Large intestine (tissue), 12 donors: ENCODE measurements at places on chromosomes 7 and 10.

- no peak for DNase-seq
Observed at GRCh38 chr10:71295641-71296040, 23.4 kb upstream of the SLC29A3 start.

DNA sequence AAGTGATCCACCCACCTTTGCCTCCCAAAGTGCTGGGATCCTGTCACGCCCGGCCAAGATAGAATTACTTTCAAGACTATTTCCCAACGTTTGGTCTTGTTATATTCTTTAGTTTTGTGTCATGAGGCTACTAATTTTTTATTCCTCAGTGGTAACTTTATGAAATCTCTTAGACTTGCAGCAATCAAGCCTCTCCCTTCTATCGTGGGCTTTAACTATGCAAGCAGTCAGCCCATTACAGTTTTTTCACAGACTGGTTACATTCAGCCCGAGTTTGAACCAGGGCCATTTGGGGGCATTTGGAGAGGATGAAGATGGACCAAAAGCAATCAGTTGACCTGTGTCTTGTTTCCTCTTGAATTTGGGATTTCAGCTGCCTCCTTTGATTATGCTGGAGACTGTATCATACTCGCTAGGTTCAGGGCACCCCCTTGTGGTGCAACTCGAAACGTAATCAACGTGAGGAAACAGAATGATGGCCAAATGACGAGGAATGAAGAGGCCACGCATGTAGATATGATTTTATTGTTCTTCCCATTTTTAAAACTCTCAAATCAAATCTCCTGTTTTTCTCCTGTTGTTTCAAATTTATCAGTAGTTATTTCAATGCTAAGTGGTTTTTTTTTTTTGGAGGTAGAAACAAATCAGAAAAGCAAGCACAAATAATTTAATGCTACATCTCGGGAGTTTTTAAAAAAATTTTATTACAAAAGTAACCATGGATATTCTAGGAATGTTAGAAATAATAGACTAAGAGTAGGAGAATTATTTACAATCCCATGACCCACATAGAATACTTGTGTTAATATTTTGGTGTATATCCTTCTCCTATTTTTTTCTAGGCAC lies 151.6 kb downstream of the KIAA1217 start:
- DNase-seq: peak; percentile 45

- no peak for DNase-seq
Observed at GRCh38 chr10:119438717-119439116, 103.8 kb downstream of the RGS10 start.

GRCh38 chr10:118340486-118340885 lies 1.6 kb downstream of the FAM204A start:
- no peak for DNase-seq

GRCh38 chr7:151851782-151852181 lies 25.1 kb downstream of the PRKAG2 start:
- DNase-seq: no peak

DNA sequence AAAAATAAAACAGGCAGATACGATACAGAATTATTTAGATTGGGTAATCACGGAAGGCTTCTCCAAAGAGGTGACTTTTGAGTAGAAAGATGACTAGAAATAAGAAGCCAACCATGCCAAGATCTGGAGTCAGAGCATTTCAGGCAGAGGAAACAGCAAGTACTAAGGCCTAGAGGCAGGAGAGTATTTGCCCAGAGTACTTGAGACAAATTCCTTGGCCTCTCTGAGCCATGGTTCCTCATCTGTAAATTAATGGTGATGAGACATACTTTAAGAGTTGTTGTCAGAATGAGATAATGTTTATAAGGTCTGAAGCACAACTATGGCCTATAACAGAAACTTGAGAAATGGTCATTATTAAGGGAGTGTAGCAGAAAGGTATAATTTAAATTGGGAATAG lies 15.8 kb upstream of the GPR37 start:
- DNase-seq: no peak

GRCh38 chr7:92246360-92247101 lies 757 bp downstream of the ANKIB1 start:
- DNase-seq: peak; percentile 11

GRCh38 chr10:60246382-60246781 lies 143.3 kb downstream of the ANK3 start:
- DNase-seq: no peak

- DNase-seq: no peak
Observed at GRCh38 chr10:110211465-110211843, 4.0 kb downstream of the MXI1 start.

DNA sequence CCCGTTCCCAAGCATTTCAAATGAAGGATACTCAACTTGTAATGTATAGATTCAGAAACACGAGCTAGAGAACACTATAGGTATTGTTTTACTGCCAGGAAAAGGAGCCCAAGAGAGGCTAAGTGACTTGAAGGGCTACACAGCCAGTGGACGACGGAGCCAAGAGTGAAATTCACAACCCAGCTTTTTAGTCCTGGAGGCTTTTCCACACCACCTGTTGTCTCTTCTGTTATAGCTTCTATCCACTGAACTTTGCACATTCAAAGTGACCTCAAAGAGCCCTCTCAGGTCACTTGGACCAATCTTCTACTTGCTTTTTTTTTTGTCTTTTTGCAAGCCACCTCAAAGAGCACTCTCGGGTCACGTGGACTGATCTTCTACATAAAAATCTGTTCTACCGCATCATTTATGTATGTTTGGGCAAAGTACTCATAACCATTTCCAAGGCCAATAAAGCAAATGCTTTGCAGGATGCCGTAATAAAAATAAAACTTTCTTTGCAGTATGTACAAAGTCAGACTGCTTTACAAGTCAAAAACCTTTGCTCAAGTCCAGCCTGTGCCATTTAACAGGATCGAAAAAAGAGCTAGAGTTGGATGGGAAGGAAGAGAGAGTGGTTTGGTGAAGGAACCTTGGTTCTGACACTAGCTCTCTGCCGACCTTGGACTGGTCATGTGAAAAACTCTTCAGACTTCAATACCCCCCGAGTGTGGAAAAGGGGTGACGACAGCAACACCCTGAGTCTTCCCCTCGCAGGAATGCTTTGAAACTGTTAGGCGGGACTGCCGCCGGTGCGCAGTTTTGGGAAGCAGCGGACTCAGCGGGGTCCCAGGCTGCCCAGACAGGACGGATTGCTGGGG lies 821 bp downstream of the SLC35B4 start:
- no peak for DNase-seq

- DNase-seq: no peak
Observed at GRCh38 chr7:11319491-11320274, 346.0 kb downstream of the PHF14 start.

DNA sequence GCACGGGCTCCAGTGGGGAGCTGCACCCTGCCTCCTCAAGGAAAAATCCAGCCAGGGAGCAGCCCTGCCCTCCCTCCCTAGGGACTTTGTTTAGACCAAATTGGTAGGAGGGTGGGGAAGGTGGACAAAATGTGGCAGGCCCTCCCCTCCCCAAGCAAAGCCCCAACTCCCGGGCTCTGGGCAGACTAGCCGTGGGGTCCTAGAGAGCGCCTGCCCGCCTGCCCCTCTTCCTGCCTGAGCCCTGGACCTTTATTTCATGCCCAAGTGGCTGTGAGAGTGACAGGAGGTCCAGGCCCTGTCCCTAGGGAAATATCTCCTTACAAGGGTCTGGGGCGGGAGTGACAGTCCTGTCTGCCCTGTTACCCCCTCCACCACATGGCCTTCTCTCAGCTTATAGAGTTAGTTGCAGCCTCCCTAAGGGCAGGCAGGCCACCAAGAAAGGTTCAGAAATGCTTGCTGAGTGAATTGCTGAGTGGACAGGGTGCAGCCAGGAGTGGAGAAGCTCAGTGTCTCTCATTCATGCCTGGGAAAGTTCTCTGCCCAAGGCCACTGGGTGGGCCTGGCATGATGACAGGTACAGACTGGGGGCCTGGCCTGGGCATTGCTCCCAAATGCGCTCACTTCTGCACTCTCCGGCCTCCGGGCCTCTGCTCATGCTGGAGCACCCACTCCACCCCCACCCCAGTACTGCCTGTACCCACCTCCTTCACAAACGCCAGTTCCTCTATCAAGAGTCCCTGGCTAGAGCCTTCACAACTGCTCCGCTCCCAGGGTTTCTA lies 25.2 kb downstream of the DNAJB12 start:
- peak; percentile 3 for DNase-seq

DNA sequence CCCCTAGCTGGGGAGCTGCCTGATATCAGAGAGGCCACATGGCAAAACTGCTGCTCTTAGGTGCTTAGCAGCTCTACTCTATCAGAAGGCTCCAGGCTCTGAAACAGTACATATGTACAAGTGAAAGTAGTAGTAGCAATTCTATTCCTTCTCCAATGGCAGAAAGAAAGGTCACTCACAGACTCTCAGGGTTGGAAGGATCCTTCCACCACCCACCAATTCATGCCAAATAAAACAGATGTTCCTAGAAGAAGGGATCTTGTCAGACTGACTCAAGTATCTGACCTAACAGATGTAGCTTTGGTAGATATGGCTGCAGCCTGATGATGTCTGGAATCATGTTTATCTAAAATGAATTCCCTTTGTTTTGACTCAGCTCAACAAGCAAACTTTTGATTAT lies 8.0 kb upstream of the ALDH18A1 start:
- DNase-seq: no peak
